NCI-H1092 (cell line): ENCODE measurements at places on chromosomes 2 and 18.

- DNase-seq, result no peak
These were observed 10.0 kb upstream of the RHOB start for GRCh38 chr2:20436716-20437470.

- DNase-seq, result no peak
These were observed 4.9 kb downstream of the IGFBP5 start for GRCh38 chr2:216690456-216690852.

DNA sequence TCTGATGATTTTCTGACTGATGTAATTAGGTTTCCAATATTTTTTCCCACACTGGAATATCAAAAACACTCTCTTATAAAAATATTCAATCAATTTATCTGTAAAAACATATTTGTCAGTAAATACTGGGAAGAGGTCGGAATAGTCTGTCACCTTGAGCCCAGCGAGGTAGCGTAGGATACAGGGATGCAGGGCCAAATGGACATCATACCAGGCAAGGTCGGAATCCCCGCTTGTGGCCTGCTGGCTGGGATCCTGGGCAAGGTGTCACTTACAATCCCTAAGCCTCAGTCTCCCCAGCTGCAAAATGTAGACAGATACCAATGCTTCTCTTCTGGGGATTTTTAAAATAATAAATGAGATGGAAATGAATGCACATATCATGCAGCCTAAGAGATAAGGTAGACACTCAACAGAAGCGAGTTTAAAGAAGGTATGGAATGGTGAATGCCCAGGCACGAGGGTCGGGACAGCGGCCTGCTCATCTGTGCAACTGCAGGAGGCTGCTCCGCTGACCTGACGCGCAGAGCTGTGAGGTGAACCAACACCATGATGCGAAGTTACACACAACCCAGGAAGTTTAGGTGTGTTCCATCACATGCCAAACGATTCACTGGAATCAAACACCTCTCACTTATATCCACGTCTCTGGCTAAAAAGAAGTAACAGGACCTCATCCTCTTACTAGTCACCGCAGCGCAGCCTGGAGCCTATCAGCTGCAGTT, 98.2 kb downstream of the EIPR1 start:
- DNase-seq, result no peak

GRCh38 chr2:30883822-30884221, 76.6 kb upstream of the CAPN13 start:
- DNase-seq, result no peak

- DNase-seq, result no peak
These were observed 19.5 kb upstream of the POMC start for GRCh38 chr2:25187729-25188350.

- no peak for DNase-seq
These were observed 51.7 kb downstream of the MFSD6 start for GRCh38 chr2:190459881-190460280.

DNA sequence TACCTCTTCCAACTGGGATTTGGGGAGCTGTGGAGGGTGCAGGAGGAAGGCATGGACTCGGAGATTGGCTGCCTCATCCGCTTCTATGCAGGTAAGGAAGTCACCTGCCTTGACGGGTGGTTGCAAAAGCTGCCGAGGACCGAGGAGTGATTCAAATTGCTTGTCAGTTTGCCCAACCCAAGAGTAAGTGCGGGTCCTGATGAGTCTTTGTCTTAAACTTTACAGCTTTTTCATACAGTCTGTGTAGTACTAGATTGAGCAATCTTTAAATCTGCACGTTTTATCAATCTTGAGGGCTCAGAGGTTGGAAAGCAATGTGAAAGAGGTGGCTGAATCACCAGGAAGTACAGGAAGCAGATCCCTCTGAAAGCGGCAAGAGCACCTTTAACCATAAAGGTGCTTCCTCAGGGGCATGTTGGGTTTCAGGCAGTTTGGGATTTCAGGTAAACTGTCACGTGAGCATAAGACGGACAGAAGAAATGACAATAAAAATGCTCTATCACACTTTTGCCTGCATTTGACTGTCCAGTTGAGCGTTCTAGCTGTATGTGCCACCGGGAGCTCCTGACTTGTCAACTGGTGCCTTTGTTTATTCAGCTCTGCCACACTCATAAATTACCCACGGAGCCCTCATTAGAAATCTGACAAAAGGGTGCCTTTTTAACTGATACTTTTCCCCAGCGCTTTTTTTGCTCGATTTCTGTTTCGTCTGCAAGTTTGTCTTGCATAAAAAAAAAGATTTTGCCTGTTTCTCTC, 2.0 kb downstream of the PHLPP1 start:
- peak; percentile 12 for DNase-seq

GRCh38 chr2:207153266-207153975, 12.3 kb downstream of the KLF7 start:
- no peak for DNase-seq

GRCh38 chr18:5103286-5103685, 93.8 kb downstream of the AKAIN1 start:
- DNase-seq, result no peak

GRCh38 chr18:66523219-66523991, 80.5 kb downstream of the CDH19 start:
- DNase-seq, result no peak

DNA sequence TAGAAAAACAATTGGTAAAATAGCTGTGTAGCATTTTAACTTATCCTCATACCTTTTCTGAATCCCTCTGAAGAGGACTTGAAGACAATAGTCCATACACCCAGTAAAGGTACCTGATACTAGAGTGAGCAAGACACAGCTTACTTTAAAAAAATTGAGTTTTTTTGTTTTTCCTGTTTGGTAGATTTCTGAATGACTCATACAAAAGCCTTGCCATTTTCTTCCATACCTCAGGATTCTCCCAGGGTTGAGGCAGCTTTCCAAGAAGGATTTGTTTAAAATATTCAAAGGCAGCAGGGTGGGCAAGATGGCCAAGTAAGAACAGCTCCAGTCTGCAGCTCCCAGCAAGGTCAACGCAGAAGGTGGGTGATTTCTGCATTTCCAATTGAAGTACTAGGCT, 551.0 kb upstream of the LRATD1 start:
- no peak for DNase-seq

DNA sequence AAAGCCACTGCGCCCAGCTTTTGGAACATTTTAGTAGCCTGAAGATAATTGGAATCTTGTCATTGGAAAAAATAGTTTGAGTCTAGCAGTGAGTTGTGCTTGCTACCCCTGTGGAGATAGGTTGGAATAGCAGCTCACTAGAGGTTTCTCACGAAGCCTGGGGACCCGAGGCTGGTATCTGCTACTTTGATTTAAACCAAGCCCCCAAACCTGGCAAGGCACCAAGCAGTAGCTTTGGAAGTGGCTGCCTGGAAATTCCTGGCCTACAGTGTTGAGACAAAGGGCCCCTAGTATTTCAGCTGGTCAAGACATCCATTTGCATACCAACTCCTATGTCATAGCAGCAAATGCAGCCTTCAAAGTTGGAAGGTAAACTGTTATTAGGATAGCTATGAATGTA, 42.1 kb downstream of the NOP58 start:
- no peak for DNase-seq

GRCh38 chr18:79853303-79853992, 55.7 kb downstream of the KCNG2 start:
- DNase-seq, result no peak

DNA sequence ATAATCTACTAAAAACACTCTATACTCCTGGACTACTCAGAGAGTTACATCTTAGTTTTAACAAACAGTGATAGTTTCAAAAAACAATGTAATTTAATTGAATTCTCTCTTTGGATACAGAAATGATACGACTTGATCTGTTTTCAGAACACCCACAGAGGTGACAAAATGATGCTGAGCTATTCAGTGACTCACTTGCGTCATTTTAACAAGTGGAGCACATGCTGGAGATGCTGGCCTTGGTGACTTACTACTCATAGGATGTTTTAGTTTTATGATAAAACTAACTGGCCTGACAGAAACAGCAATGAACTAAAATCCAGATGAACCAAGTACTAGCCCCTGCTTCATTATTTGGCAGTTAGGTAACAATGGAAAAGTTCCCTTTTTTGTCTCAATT, 101.3 kb upstream of the ITGB6 start:
- no peak for DNase-seq

GRCh38 chr18:37578182-37578678, 12.6 kb upstream of the CELF4 start:
- DNase-seq, result no peak

GRCh38 chr2:184215745-184216144, 382.6 kb upstream of the ZNF804A start:
- DNase-seq, result no peak

DNA sequence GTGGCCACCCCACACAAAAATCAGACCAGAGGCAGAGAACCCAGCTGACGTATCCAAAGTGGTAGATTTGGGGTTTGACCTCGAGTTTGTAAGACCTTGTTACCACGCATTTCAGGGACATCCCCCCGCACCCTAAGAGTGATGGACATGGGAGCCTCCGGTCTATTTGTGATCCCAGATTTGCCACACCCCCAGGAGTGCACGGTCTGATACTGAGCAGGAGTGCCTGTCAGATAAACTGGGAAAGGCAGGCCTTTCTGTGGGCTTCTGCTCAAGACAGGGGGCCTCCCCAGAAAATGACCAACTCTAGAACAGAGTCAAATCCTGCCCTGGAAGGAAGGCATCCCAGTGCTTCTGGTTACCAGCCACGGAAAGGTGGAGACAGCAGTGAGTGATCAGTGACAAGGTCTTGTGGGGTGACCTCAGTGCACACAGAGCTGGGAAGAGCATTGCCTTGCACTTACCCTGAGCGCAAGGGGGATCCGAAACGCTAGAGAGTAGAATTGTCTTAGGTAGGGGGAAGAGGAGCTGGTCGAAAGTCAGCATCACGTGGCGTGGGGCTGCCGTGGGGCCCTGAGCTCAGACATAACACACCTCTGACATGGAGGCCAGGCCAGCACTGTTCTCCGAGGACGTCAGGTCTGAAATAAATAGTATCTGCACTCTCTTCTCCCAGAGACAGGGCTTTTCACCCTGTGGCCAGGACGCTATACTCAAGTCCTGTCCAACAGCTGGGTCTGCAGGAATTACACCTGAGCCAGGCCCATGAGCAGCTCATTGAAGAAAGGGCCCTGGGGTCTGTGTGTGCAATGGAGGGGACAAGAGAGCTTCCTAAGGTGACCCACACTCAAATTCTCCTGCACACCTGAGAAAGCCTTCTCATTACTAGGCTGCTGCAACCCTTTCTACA, 242.4 kb upstream of the SALL3 start:
- DNase-seq, result no peak

DNA sequence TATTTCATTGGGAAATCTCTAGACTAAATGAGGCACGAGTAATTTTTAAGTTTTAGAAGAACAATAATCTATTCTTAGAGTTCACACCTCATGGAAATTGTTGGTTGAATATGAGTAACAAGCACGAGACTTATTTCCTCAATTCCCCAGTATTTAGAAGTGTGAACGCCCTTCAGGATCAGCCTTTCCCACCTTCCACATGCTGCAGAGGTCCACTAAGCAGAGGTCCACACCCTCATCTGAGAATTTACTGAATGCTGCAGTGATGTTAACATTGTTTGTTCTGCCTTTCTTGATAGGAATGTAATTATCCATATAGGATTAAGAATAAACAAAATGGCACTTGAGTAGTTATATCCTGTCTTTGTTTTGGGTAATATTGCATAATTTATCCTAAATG, 41.8 kb downstream of the LTBP1 start:
- no peak for DNase-seq
